ENCODE measurements at places on chromosomes 1 and 21. TPM values are rescaled to one million over a fixed set of nuclear protein-coding genes. Genes with fewer than 3 reads are reported as not detected.

BATF3 gene
- total RNA-seq = 13.9 TPM

JAM2 gene
- 20.1 TPM for total RNA-seq

MACF1 gene
- total RNA-seq = 785 TPM

SRGAP2B gene
- total RNA-seq = 51.3 TPM

ADIPOR1 gene
- 61.3 TPM for total RNA-seq

CHRM3 gene
- total RNA-seq = 4.0 TPM

TSTD1 gene
- 9.1 TPM for total RNA-seq

TMOD4 gene
- 0.78 TPM for total RNA-seq

S100A8 gene
- 185 TPM for total RNA-seq

NGF gene
- 17.2 TPM for total RNA-seq

SYT6 gene
- total RNA-seq = 0.12 TPM

HEYL gene
- total RNA-seq = 26.3 TPM

LCE1E gene
- total RNA-seq = not detected

GJA4 gene
- 45.4 TPM for total RNA-seq

TMCC2 gene
- 6.2 TPM for total RNA-seq

S100A14 gene
- not detected for total RNA-seq

ZBTB48 gene
- 20.6 TPM for total RNA-seq

UFC1 gene
- 70.3 TPM for total RNA-seq

FCRL2 gene
- total RNA-seq = 0.15 TPM

PLA2G2A gene
- 2,513 TPM for total RNA-seq

TCHHL1 gene
- total RNA-seq = not detected

ZFP69B gene
- 2.4 TPM for total RNA-seq

PLCH2 gene
- total RNA-seq = 0.71 TPM

UBL4B gene
- not detected for total RNA-seq

CAMTA1 gene
- total RNA-seq = 78.7 TPM

TAL1 gene
- total RNA-seq = 12.3 TPM

LCE2B gene
- not detected for total RNA-seq

COL11A1 gene
- 8.4 TPM for total RNA-seq

OPRD1 gene
- total RNA-seq = not detected

TRAPPC3 gene
- 61.7 TPM for total RNA-seq

GSTM5 gene
- 23.4 TPM for total RNA-seq

TXLNA gene
- total RNA-seq = 46.7 TPM

NPPB gene
- not detected for total RNA-seq

ADORA1 gene
- 2.5 TPM for total RNA-seq

FAM72B gene
- 1.1 TPM for total RNA-seq

SPRR2A gene
- total RNA-seq = not detected

PGBD2 gene
- total RNA-seq = 5.3 TPM

ALX3 gene
- not detected for total RNA-seq

TMEM200B gene
- 18.2 TPM for total RNA-seq

PKP1 gene
- 0.16 TPM for total RNA-seq

OR6K3 gene
- total RNA-seq = not detected

CATSPERE gene
- 2.2 TPM for total RNA-seq

SLC25A34 gene
- total RNA-seq = 4.3 TPM

OR10J5 gene
- total RNA-seq = not detected

OR14K1 gene
- 0.42 TPM for total RNA-seq

DMBX1 gene
- total RNA-seq = not detected

NTMT2 gene
- not detected for total RNA-seq
